Right lobe of liver (tissue), 6 donors: ENCODE measurements at places on chromosomes 7 and 10. TPM values are rescaled to one million over a fixed set of nuclear protein-coding genes. Genes with fewer than 3 reads are reported as not detected.

DNA sequence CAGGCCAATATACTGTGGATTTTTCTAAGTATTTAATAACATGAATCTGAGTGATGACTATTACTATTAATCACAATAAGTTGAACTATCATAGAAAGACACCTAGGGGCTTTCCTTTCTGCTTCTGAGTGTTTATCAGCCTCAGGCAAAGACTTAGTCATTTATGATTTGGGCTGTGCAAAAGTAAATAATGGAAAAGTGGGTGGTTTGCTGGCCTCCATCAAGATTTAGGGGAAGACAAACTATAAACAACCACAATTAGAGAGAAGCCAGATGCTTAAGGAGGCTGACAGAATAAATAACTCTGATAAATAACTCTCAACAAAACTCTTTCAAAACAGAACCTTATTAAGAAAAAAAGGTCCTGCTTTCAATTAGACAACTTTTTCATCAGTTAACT, 64.7 kb downstream of the MACC1 start:
- H3K27ac ChIP-seq = no peak overlapping the region
- H3K4me3 ChIP-seq = no peak overlapping the region
- no peaks in the 10 kb centered on the region for H3K36me3 ChIP-seq
- DNase-seq = no peak
- no peaks in the 10 kb centered on the region for H3K27me3 ChIP-seq
- H3K4me1 ChIP-seq = no peaks in the 10 kb centered on the region

DNA sequence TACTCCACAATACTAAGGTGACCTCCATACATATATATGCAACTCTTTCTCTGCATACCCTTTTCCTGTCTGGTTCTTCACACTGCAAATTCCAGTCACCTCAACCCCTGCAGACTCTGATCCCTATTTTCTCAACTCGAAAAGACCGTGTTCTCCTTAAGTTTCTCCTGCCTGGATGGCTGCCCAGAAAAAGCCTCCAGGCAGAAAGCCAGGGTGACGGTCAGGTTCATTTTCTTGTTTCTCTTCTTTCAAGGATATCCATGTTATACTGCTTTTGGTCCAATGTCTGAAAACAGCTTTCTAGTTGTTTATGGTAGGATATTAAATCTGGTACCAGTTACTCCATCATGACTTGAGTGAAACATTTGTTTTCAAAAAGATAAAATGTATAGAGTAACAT, 267.8 kb upstream of the MYO3A start:
- H3K36me3 ChIP-seq = no peaks in the 10 kb centered on the region
- H3K27me3 ChIP-seq = no peaks in the 10 kb centered on the region
- no peak for DNase-seq
- no peaks in the 10 kb centered on the region for H3K4me1 ChIP-seq
- no peak overlapping the region for H3K27ac ChIP-seq

C10orf53 gene
- not detected for total RNA-seq

VPS37D gene
- 2.1 TPM for total RNA-seq

- no peaks in the 10 kb centered on the region for H3K36me3 ChIP-seq
- no peak overlapping the region for H3K4me3 ChIP-seq
- DNase-seq = no peak
- no peaks in the 10 kb centered on the region for H3K4me1 ChIP-seq
Observed at GRCh38 chr10:133474665-133475424, 21.1 kb downstream of the SCART1 start.

GRCh38 chr7:36956814-36957213, 232.5 kb upstream of the AOAH start:
- no peaks in the 10 kb centered on the region for H3K36me3 ChIP-seq
- H3K4me3 ChIP-seq = no peak overlapping the region
- no peak overlapping the region for H3K27ac ChIP-seq
- no peaks in the 10 kb centered on the region for H3K4me1 ChIP-seq
- no peak for DNase-seq

- no peak overlapping the region for H3K4me3 ChIP-seq
- no peaks in the 10 kb centered on the region for H3K4me1 ChIP-seq
- H3K27ac ChIP-seq = no peak overlapping the region
- H3K36me3 ChIP-seq = no peaks in the 10 kb centered on the region
- no peak for DNase-seq
Observed at GRCh38 chr7:33922820-33923219, 17.5 kb downstream of the BMPER start.

FAM13C gene
- 7.4 TPM for total RNA-seq

DNA sequence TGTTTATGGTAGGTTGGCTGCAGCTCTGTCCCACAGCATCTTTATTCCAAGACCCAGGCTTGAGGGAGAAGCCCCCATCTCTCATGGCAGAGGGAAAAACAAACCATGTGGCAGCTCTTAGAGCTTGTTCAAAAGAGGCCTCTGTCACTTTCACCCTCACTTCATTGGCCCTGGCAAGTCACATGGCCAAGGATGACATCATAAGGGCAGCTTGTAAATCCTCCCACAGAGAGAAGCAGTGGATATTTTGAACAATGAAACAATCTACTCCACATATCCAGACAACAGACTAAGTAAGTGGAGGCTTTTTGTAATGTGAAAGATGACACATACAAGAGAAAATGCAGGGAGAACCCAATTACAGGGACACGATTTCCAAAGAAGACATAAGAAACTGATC, 108.1 kb downstream of the GRID1 start:
- H3K27me3 ChIP-seq = no peaks in the 10 kb centered on the region
- DNase-seq = no peak
- no peak overlapping the region for H3K4me3 ChIP-seq
- no peaks in the 10 kb centered on the region for H3K4me1 ChIP-seq

ARHGEF35 gene
- 4.8 TPM for total RNA-seq

DNA sequence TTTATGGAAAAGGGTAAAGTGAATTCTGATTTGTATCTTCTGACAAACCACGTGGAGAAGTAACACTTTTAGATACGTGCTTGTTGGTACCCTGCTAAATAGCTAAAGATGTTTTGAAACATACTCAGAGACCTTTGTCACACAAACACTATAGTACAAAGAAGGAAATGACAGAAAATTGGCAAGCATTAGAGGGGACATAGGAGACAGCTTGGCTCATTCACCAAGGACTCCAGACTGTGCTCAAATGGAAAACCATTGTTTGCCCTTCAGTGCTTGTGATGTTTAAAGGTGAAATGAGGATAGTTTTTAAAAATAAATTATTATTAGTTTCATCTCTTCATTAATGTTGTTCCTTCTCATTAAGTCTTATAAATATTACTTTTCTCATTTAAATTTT, 34.0 kb upstream of the CD36 start:
- no peaks in the 10 kb centered on the region for H3K4me1 ChIP-seq
- no peak overlapping the region for H3K27ac ChIP-seq
- H3K27me3 ChIP-seq = no peaks in the 10 kb centered on the region
- no peak for DNase-seq
- H3K4me3 ChIP-seq = no peak overlapping the region

BUD31 gene
- 25.6 TPM for total RNA-seq

- H3K4me1 ChIP-seq = no peaks in the 10 kb centered on the region
- H3K4me3 ChIP-seq = no peak overlapping the region
- H3K27me3 ChIP-seq = no peaks in the 10 kb centered on the region
Observed at GRCh38 chr7:40918701-40919271, 784.0 kb downstream of the SUGCT start.

SKIDA1 gene
- 1.2 TPM for total RNA-seq

NUTM2E gene
- not detected for total RNA-seq

DNA sequence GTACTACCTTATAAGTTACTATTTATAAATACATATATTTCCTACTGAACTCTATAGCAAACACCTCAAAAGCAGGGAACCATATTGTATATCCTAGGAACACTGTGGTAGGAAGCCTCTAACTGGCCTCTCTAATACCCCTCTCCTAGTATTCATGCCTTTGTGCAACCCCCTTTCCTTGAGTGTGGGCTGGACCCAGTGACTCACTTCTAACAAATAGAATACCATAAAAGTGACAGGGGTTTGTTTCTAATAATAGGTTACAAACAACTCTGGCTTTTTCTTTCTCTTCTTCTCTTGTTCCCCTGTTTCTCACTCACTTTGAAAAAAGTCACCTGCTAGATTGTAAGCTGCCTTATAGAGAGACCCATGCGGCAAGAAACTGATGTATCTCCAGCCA, 51.6 kb upstream of the MACC1 start:
- DNase-seq = no peak
- H3K36me3 ChIP-seq = no peaks in the 10 kb centered on the region
- H3K4me1 ChIP-seq = no peaks in the 10 kb centered on the region
- no peaks in the 10 kb centered on the region for H3K27me3 ChIP-seq

HEPACAM2 gene
- total RNA-seq = not detected

DNA sequence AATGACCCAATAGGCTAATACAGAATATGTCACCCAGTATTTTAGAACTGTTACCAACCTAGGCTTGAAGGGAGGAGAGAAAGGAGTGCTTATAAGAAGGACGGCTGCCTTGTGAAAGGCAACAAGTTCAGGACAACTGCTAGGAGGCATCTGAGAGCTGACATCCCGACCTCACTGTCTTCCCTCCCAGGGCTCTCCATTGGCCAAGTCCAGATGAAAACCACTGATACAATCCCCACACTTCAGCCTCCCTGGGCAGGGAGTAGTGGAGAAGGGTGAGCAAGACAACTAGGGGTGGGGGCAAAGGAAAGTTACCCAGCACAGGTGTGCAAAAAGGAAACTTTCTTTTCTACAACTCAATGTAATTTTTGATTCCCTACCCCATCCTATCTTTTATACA, 29.5 kb upstream of the TMEM273 start:
- no peaks in the 10 kb centered on the region for H3K27me3 ChIP-seq
- no peaks in the 10 kb centered on the region for H3K4me1 ChIP-seq
- H3K4me3 ChIP-seq = no peak overlapping the region

- no peak overlapping the region for H3K4me3 ChIP-seq
- no peaks in the 10 kb centered on the region for H3K4me1 ChIP-seq
- no peaks in the 10 kb centered on the region for H3K27me3 ChIP-seq
- no peak for DNase-seq
Observed at GRCh38 chr10:78556705-78557432, 511.9 kb upstream of the ZMIZ1 start.

DNA sequence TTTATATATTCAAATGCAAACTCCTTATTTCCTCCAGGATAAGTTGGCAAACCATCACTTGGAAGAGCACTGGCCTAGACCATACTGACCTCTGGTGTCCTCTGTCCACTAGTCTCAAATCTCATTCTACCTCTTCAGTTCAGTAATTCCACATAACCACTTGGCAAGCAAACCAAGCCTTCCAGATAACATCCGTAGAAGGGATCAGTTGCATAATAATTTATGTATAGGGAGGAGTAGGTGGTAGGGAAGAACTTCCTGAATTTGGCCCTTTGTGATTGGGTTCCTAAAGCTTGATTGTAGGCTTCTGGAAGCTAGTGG, 55.0 kb downstream of the WAC start:
- H3K4me1 ChIP-seq = peaks cover 17% of the 10 kb centered on the region
- no peak overlapping the region for H3K4me3 ChIP-seq
- no peak for DNase-seq
- H3K27me3 ChIP-seq = no peaks in the 10 kb centered on the region

GRCh38 chr7:104604706-104605105, 276.3 kb downstream of the LHFPL3 start:
- H3K36me3 ChIP-seq = no peaks in the 10 kb centered on the region
- no peaks in the 10 kb centered on the region for H3K27me3 ChIP-seq
- no peaks in the 10 kb centered on the region for H3K4me1 ChIP-seq

DNA sequence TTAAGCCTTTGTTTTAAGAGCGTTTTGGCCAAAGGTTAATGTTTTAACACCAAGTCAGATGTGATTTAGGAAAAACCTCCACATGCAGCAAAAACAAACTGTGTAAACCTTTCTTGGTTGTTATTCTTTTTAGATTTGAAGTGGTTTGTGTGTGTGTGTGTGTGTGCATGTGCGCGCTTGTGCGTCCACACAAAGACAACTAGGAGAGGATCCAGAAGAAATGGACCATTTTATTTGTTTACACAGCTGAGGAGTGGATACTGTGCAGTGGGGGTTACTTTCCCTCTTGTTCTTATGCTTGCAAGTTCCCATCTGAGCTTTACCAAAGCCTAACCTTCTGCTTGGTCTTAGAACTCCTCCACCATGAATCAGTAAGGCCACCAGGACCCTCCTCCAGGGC, 20.0 kb downstream of the TCF7L2 start:
- no peak overlapping the region for H3K4me3 ChIP-seq
- DNase-seq = no peak
- peaks cover 27% of the 10 kb centered on the region for H3K36me3 ChIP-seq
- H3K4me1 ChIP-seq = no peaks in the 10 kb centered on the region
- H3K27me3 ChIP-seq = no peaks in the 10 kb centered on the region

ZFAND4 gene
- total RNA-seq = 6.3 TPM

PIP4K2A gene
- 10.2 TPM for total RNA-seq

- no peak overlapping the region for H3K27ac ChIP-seq
- H3K27me3 ChIP-seq = no peaks in the 10 kb centered on the region
- H3K4me1 ChIP-seq = peaks cover 10% of the 10 kb centered on the region
- H3K36me3 ChIP-seq = no peaks in the 10 kb centered on the region
- H3K4me3 ChIP-seq = no peak overlapping the region
Observed at GRCh38 chr10:71980181-71981014, 16.2 kb downstream of the CHST3 start.

PLXNA4 gene
- total RNA-seq = 0.31 TPM

FAM25C gene
- total RNA-seq = not detected

- no peak overlapping the region for H3K27ac ChIP-seq
- H3K27me3 ChIP-seq = no peaks in the 10 kb centered on the region
- no peaks in the 10 kb centered on the region for H3K4me1 ChIP-seq
- no peak for DNase-seq
- no peaks in the 10 kb centered on the region for H3K36me3 ChIP-seq
Observed at GRCh38 chr7:158454631-158455030, 133.0 kb downstream of the PTPRN2 start.

GRCh38 chr10:53140506-53140905, 367.9 kb upstream of the MBL2 start:
- no peaks in the 10 kb centered on the region for H3K4me1 ChIP-seq
- DNase-seq = no peak
- no peaks in the 10 kb centered on the region for H3K27me3 ChIP-seq
- H3K4me3 ChIP-seq = no peak overlapping the region
- no peak overlapping the region for H3K27ac ChIP-seq
